ENCODE measurements at places on chromosomes 6 and 20. TPM values are rescaled to one million over a fixed set of nuclear protein-coding genes. Genes with fewer than 3 reads are reported as not detected.

The GSTA2 gene
- total RNA-seq: not detected

The HLA-DOA gene
- not detected for total RNA-seq

The DEFB118 gene
- total RNA-seq: not detected

The GPANK1 gene
- 15.4 TPM for total RNA-seq

The FARS2 gene
- 29.9 TPM for total RNA-seq

The BPIFB4 gene
- not detected for total RNA-seq

The PSORS1C1 gene
- total RNA-seq: 0.92 TPM

The CYP39A1 gene
- total RNA-seq: 0.44 TPM

The CCDC167 gene
- 23.8 TPM for total RNA-seq

The PCED1A gene
- total RNA-seq: 18.0 TPM

The DEFB124 gene
- total RNA-seq: not detected

The BFSP1 gene
- total RNA-seq: 2.9 TPM

The FAM209A gene
- total RNA-seq: 0.12 TPM

The RAB44 gene
- not detected for total RNA-seq

The CCR6 gene
- total RNA-seq: not detected

The THBS2 gene
- total RNA-seq: 1,212 TPM

The SENP6 gene
- total RNA-seq: 56.8 TPM

The WFDC10B gene
- not detected for total RNA-seq

The GTF2H4 gene
- total RNA-seq: 8.0 TPM

The IL20RA gene
- 0.12 TPM for total RNA-seq

The MCM8 gene
- total RNA-seq: 11.2 TPM

The DEFB113 gene
- total RNA-seq: not detected

The TXLNB gene
- total RNA-seq: 0.13 TPM

The ARFGEF2 gene
- total RNA-seq: 50.1 TPM

The REV3L gene
- total RNA-seq: 31.2 TPM

The SSTR4 gene
- total RNA-seq: 0.13 TPM

Measured in aortic smooth muscle cell (primary cell).